ENCODE measurements at places on chromosomes 5 and 9.

- no peak for ATAC-seq
Measured at GRCh38 chr5:149217803-149218155, 53.9 kb upstream of the AFAP1L1 start.

DNA sequence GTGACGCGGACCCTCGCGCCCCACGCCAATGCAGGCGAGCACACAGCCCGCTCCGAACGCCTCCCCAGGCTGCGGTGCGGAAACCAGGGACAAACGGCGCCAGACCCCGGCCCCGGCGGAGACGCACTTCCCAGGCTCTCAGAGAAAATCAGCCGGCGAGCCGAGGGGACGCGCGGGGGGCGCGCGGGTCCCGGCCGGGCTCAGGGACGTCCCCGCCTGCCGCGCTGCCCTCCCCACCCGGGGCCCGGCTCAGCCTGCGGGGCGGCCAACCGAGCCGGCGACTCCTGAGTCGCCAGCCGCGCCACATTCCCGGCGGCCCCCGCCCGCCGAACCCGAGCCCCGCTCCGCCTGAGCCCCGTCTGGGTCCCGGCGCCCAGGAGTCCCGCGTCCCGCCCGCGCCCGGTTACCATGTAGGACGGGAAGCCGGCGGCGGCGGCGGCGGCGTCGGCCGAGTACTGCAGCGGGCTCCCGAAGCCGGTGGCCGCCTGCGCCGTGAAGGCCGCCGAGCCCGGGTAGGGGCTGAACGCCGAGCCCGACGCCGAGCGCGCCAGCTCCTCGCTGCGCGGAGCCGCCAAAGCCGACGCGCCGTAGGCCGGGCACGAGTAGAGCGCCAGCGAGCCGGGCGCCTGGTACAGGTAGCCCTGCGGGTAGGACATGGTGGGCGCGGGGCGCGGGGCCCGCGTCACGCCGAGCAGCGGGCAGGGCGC lies 566 bp downstream of the IRX2 start:
- no peak for ATAC-seq

GRCh38 chr5:1698589-1699316 lies 100.9 kb downstream of the MRPL36 start:
- ATAC-seq: no peak

- no peak for ATAC-seq
Measured at GRCh38 chr5:82387819-82388166, 109.6 kb upstream of the RPS23 start.

GRCh38 chr5:1057485-1058082 lies 49.0 kb downstream of the NKD2 start:
- ATAC-seq: no peak

- ATAC-seq: peak; percentile 24
Measured at GRCh38 chr5:148005788-148006520, 57.8 kb upstream of the SPINK5 start.

DNA sequence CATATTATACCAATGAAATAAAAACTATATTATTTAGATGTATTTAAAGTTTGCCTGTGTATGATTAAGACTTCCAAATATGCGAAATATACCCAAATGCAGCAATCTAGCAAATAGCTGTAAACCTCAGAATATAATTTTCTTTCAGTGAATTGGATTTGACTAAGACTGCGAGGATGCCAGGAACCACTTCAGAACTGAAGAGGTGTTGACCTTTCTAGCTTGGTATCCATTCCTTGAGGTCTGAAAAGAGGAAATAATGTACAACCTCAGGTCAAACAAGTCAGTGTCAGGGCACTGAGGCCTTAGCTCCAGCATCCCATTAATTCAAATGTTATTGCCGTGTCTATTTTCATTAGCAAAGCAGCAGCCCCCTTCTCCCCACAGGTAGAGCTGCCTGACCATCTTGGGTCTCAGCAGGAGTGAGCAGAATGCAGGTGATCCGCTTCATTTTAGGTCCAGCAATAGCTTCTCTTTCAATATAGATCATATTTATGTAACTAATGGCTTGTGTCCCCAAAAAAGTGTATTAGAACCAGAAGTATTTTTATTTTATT lies 100.0 kb downstream of the KIAA1958 start:
- ATAC-seq: no peak

DNA sequence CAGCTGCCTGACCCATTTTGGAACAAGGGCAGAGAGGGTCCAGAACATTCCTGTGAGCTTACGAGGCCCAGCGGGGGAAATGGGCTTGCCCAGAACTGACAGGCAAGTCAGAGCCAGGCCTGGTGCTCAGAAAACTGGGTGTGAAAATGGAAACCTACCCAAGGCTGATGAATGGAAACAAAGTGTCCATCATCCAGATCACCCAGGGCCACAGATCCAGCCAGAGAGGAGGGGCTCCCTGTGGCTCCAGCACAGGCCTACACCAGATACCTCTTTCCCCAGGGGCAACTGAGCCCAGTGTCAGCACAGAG lies 3.1 kb downstream of the CLTB start:
- ATAC-seq: no peak

DNA sequence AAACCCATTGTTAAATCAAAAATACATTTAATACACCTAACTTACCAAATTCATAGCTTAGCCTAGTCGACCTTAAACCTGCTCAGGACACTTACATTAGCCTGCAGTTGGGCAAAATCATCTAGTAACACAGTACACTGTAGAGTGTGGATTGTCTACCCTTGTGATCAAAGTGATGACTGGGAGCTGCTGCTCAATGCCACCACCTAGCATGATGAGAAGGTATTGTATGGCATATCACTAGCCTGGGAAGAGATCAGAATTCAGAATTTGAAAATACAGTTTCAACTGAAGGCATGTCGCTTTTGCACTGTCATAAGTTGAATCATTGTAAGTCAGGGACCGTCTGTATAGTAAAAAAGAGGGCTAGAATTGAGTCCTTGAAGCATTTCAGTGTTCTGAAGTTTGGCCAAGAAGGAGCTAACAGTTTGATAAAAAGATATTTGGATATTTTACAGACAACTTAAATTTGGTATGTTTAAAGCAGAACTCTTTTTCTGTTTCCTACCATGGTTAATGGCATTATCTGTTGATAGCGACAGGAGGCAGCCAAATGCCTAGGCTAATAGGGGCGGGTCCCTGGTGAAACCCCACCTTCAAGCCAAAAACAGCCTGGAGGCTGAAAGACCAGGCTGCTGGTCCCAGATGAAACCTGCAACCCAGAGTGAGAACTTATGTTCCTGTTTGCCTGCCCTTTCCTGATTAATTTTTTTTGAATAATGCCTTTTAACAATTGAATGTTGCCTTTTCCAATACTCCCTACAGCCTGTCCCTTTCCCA lies 23.0 kb downstream of the SMIM15 start:
- ATAC-seq: peak; percentile 87

DNA sequence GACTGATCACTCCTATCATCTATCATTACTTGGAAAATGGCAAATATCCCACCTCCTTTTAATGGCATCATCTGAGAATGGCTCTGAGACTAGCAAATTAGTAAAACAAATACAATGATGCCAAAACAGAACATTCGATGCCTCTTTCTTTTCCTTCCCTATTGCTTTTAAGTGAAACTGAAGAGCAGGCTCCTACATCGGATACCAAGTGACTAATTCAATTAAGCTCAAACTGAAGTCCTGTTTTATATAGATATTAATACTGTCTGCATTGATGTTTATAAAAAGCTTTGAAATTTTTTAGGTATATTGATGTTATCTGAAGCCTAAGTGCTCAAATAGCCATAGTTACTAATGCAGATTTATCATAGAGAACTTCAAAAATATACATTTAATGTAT lies 43.9 kb downstream of the SAXO1 start:
- peak; percentile 83 for ATAC-seq

GRCh38 chr9:33129886-33130881 lies 37.0 kb downstream of the B4GALT1 start:
- ATAC-seq: no peak

DNA sequence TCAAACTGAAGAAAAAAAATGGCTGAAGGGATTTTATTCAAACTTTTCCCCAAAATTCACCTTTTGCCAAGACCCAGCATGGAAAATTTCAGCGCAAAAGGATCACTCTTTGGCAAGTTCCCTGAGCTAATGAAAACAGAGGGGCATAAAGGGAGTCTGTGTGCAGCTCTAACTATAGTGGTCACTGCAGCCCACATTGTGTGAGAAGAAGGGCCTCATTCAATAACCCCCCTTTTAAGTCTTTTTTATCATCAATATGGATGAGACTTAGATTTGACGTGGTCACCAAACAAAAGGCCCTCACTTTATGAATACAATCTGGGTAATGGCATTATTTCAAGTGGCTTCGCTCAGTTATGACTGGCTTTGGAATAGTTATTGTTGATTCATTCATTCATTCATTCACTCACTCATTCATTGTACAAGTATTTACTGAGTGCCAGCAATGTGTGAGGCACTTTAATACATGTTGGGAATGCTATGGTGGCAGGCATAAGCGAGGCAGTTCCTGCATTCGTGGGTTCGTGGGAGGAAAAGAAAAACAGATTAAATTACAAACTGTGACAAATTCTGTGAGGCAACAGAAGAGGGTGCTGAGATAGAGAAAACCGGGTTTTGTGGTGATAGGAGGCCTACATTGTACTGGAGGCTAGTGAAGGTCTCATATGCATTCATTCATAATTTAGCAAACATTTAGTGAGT lies 145.7 kb upstream of the KLF4 start:
- no peak for ATAC-seq

GRCh38 chr9:95507464-95508241 lies 9.1 kb downstream of the PTCH1 start:
- peak; percentile 3 for ATAC-seq

GRCh38 chr9:126722922-126723806 lies 81.7 kb upstream of the ZBTB43 start:
- ATAC-seq: peak; percentile 51

GRCh38 chr5:167657016-167657415 lies 634.4 kb upstream of the WWC1 start:
- no peak for ATAC-seq

GRCh38 chr5:116517488-116517887 lies 57.1 kb downstream of the SEMA6A start:
- ATAC-seq: no peak

DNA sequence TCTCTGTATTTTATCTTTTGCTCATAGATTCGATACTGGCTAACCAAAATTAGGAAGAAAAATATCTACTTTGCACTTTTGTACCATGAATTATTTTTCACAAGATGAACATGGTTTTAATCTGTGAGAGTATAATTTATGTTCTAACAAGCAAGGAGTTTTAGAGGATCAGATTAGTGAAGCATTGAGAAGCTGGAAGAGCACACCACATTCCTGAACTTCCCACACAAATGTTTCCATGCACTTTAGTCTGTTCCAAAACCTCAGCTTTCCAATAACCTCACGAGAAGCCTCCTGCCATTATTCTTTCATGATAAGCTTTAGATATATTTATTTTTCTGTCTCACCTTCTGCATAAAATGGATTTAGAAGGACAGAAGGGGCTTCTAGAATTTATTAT lies 98.7 kb upstream of the MPDZ start:
- no peak for ATAC-seq

DNA sequence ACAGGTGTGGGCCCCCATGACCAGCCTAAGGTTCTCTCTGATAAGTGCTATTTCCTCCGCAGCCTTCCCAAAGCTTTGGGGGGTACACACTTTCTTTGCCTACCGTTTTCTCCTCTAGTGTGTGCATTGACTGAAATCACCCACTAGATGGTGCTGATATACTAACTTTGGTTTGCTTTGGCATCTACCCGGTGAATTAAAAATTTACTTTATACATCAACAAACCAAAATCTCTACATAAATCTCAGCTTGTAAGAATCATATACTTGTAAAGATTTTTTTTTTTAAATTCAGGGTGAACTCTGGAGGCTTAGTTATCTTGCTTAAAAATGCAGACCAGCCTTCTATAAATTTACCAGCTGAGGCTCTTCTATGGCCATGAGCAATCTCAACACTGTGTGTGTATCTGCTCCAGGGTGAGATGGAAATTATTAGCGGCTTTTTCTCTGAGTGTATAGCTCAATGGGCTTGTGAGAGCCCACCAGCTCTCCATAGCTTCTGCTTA lies 475.7 kb upstream of the TNC start:
- ATAC-seq: peak; percentile 35

DNA sequence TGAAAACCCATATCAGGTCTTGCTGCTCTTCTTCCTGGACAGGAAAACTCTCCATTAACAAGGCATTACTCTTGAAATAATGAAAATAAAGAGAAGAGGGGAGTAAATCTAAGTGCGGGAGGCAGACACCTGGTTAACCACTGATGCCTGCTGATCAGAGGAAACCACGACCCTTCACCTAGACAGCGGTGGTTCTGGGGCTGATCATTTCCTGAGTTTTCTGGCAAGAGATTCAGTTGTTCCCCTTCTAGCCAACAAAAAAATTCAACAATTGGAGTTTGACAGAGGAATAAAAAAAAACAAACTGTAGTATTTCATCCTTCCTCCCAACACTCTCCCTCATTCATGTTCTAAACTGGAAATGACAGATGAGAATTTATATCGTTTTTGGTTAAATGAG lies 3.0 kb downstream of the RLN2 start:
- no peak for ATAC-seq

DNA sequence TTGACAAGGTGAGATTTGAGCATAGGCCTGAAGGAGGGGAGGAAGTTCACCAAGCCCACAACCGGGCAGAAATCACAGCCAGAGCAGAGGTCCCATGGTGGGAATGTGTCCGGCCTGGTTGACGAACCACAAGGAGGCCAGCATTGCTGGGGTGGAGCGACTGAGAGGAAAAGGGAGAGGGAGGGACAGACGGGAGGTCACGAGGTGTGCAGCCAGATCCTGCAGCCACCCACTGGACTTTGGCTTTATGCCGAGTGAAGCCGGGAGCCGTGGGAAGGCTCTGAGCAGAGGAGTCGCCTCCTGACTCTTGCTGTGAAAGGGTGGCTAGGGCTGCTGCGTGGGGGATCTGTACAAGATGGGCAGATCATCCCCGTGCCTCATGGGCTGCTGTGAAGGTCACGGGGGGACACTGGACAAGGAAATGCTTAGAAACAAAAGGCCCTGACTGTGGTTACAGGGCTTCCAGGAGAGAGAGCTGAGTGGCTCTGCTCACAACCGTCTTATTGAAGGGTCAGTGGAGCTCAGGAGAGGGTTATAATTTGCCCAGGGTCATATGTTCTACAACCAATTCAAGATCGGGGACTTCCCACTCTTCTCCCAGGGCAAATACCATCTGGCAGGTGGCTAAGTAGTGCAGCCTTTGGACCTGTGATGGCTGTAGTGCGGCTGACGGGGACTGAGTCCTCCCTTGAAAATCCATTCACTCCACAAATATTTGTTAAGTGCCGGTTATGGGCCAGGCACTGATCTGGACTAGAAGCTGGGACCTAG lies 15.6 kb upstream of the CD74 start:
- no peak for ATAC-seq

- ATAC-seq: no peak
Measured at GRCh38 chr9:113562653-113563381, 99.3 kb downstream of the RGS3 start.

DNA sequence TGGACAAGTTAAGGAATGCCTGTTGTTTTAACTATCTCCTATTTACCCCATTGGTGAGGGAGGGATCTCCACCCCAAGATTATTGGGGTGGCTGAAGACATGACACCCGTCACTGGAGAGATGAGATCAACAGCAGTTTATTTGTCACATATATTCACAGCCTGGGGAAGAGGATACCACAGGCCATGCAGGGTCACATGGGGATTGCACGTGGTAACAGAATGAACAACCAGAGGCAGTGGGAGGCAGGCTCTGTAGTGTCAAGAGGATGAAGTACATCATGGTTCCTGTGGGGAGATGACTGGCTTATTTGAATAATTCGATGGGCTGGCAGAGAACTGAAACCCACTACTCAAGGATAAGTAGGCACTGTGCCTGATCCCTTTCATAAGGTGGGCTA lies 18.6 kb upstream of the SHISAL2B start:
- ATAC-seq: no peak

All from SK-N-SH treated with all-trans-retinoic acid at 6 μM for 48 hours (cell line).